ENCODE measurements at places on chromosomes 13 and 19.

DNA sequence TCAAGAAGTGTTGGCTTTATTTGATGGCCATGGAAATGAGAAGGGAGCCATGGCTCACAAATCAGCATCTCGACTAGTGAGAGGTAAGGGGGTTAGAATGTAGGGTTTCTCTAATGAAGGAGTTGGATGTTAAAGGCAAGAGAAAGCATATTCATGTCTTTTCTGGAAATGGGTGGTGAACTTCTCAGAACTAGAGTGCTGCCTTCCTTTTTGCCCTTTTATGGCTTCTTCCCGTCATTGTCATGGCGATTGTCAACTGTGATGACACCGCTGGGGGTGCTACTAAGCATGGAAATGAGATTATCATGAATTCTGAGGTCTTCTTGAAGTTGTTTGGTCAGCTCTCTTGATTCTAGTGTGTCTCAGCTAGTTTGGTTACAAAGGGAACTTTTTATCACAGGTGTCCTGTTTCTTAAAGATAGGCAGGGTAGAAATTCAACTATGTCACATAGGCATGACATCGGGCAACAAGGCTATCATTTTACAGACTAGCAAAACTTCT lies 180.4 kb downstream of the LIG4 start:
- DNase-seq = no peak

DNA sequence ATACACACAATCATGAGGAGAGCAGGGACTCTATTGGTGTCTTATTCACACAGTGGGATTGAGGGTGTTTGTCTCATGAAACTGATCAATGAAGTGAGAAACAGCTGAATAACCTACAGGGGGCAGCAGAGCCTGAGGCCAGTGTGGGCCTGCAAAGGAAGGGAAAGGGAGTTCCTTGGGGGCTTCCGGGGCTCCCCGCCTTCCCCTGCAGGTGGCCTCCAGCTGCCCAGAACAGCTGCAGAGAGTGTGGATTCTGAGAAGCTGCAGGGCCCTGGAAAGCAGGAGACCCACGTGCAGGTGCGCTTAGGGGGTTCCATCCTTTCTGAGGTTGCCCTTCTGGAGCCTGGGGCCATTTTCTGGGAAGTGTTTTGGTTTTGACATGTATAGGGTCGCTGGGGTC lies 20.1 kb downstream of the ZNF763 start:
- peak; percentile 73 for DNase-seq

- peak; percentile 45 for DNase-seq
These were observed 204.3 kb upstream of the IPO5 start for GRCh38 chr13:97749174-97749573.

DNA sequence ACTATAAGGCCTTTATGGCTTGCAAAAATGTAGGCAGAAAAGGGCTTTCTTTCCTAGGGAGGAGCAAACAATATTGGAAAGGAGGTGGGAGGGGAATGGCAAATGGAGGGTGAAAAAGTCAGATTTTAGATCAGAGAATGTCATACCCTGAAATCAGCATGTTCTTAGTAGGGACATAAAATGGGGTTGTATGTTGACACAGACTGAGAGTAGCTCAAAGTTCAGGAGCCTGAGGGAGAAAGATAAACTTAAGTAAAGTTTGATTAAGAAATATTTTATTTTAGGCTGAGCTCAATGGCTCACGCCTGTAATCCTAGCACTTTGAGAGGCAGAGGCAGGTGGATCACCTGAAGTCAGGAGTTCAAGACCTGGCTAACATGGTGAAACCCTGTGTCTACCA lies 83.8 kb downstream of the ZNF737 start:
- no peak for DNase-seq

GRCh38 chr13:101085551-101085950 lies 330.8 kb downstream of the NALCN start:
- no peak for DNase-seq

DNA sequence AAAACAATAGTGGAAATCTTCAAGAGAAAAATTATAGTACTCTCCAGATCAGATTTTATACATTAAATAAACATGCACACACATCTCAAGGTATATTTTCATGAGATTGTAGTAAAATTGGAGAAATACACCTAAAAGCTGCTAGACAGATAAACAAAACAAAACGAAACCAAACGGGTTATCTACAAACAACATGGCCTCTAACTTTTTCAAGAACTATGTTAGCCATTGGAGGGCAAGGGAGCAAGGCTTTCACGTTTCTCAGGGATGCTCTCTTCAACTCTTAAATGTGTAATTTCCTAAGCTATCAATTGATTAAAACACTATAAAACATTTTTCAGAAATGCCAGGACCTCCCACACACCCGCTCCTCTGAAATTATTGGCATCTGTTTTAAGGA lies 1262.4 kb upstream of the PCDH20 start:
- no peak for DNase-seq

DNA sequence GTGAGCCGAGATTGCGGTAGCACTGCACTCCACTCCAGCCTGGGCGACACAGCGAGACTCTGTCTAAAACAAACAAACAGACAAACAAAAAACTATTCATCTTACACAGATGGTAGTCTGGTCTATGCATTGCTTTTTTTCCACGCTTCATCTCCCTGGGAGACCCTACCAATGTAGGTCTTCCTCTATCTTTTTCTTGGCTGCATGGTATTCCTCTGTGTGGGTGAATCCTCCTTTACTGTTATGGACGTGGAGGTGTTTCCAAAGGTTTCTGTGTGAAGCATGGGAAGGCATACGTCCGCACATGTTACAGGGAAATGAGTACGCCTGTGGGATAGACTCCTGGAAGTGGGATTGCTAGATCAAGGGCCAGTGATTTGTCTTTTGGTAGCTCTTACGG lies 5.6 kb downstream of the BICRA start:
- DNase-seq = no peak

DNA sequence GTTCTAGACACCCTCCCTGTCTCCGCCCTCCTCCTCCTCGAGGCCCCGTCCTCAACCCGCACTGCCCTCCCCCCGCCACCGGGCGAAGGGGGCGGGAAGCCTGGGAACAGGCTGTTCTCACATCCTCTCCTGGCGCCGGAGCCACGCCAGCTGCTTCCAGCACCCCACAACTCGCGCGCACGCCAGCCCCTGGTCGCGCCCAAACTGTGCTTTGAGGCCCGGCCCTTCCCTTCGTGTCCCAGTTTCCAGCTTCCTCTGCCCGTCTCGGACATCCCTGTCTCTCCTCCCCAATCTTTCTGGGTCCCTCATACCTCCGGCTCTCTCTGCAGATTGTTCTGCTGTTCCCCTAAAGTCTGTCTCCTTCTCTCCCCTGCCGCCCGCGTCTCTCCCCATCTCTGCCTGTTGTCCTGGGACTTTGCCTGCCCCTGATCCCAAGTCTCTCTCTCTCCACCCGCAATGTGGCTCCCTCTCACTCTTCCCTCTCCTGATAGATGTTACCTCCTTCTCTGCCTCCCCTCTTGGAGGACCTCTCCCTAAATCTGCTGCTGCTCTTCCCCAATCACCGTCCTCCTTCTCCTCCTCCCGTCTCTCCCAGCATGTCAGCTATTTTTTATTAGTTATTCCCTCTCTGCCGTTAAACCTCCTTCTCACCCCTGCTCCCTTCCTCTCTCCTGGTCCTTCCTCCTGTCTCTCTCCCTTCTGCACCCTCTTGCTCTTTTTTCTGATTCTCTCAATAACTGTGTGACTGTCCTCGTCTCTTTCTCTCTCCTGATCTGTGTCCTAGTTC lies 14.2 kb downstream of the DPF1 start:
- DNase-seq = no peak

GRCh38 chr19:44024900-44025216 lies 321 bp upstream of the ZNF222 start:
- no peak for DNase-seq

DNA sequence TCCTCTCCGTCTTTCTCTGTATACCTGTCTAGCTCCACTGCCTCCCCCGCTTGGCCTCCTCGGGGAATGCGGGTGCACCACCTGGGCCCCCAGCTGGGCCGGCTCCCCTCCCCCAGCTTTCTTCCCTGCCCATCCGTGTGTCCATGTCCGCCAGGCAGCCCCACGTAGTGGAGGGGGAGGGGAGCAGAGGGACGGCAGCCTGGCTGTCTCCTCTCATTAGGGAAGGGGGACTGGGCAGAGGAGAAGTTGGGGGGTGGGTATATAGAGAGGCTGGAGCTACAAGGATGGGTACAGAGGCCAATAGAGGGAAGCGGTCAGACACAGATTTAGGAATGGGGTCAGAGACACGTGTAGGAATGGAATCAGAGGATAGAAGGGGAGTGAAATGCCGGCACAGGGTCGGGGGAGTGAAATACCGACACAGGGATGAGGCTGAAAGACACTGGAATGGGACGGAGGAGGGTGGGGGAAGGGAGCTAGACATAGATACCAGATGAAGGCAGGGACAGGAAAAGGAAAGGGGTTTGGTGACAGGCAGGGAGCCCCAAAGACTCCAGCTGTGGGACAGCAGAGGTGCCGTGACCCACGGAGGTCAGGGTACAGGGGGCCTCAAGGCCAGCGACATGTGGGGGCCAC lies 2.8 kb downstream of the NECTIN2 start:
- DNase-seq = no peak

- no peak for DNase-seq
These were observed 17.1 kb downstream of the DNASE2 start for GRCh38 chr19:12864143-12864542.

All from NAMALWA (cell line).